ENCODE measurements at places on chromosomes 1 and 21. TPM values are rescaled to one million over a fixed set of nuclear protein-coding genes. Genes with fewer than 3 reads are reported as not detected.
A peak's percentile ranks its signal among the peaks of the same experiment; 100 is the strongest.

The NUF2 gene
- total RNA-seq, result 92.9 TPM

The CREB3L4 gene
- 3.5 TPM for total RNA-seq

The HRNR gene
- not detected for total RNA-seq

The CRYBG2 gene
- total RNA-seq, result 0.51 TPM

- no peak for DNase-seq
These were observed 4.5 kb upstream of the ZNF697 start for GRCh38 chr1:119652587-119652986.

DNA sequence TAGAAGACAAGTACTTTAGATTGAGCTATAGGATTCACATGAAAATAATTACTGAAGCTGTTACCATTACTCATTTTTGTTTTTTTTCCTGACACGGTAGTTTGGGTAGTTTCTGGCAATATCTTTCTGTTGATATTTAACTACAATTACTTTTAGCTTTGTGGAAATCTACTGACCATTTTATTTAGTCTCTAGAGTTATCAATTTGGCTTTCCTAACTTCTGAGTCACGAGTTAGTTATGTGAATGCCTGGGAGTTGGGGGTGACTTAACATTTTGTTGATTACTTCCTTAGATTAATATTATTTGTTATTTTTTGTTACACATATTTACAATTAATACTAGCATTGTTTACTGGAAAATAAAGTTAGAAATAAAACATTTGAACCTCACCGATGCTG lies 160.6 kb downstream of the HMCN1 start:
- DNase-seq, result no peak

DNA sequence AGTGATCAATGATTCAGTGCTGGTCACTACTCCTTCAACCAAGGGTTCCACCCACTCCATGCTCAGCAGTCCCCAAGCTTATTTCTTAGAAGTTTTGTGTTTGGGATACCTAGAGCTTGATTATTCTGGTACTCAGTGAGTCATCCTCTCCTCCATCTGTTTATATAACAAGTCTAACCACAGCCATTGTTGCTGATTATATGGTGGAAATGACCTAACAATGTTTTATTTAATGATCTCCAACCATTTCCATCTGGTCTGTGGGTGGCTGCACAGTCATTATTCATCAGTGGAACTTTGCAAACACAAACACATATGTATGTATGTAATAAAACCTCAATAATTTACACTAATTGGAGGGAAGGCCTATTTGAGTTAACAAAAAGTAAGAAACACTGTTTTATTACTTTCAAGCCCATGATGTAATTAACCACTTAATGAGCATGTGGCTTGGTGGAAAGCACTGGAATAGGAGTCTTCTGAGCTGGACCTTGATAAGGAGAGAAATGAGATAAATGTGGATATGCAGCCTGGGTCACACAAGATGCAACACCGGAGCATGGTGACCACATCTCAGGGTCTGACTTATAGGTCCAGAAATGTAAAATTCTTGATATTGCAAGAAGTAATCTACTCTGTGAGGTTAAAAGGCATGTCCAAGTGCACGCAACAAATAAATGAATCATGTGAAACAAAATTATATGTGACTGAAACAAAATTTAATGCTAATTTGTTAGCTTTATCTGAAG lies 99.0 kb upstream of the WLS start:
- peak; percentile 89 for DNase-seq

All from Daoy (cell line).